ENCODE measurements at places on chromosomes 3 and 15.

DNA sequence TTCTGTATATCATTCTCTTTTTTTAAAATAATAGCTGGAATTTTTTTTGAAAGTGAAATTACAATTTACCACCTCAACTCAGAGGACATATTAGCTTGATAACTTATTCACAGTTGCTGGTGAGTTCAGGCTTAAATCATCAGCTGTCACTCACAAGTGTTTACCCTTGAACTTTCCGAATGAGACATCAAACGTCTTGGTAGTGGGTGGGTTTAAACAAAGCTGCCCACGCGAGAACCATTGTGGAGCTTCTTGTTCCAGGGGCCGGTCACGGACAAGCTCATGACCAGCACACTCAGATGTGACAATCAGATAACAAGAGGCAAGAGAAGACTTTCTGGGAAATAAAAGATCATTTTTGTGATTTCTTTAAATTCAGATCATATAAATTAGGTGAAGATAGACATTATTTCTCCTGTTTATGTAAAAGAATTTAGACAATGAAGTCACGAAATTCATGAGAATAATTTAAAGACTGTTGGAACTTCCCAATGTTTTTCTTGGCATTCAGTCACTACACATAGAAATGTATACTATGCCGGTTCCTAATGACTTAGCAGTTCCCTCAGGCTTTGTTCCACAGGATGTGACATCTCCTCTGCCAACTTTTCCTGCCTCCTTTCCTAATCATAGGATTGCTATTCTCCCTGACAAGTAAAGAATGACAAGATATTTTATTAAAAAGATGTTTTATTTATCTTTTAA, 29.3 kb downstream of the BTD start:
- peak; percentile 11 for DNase-seq

- DNase-seq: no peak
These were observed 102.8 kb downstream of the PEX5L start for GRCh38 chr3:179933914-179934313.

- DNase-seq: no peak
These were observed 50.1 kb upstream of the SKOR1 start for GRCh38 chr15:67775250-67775649.

DNA sequence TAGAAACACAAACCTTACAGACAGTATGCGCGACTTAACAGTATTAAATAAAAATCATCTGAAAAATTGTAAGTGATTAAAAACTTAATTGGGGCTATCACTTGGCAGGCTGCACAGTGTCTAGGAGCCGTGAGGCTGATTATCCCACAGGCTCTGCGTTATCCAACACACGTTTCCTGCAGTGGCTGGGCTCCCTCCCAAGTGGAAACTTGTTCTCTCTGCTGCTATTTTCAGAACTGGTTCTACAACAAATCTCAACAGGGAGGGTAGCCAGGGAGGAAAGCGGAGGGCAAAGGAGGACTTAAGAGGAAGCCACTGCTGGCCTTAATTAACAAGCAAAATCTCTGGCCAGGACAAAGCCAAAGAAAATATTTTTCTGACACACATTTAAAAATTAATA, 555.2 kb downstream of the MAGI1 start:
- DNase-seq: no peak

DNA sequence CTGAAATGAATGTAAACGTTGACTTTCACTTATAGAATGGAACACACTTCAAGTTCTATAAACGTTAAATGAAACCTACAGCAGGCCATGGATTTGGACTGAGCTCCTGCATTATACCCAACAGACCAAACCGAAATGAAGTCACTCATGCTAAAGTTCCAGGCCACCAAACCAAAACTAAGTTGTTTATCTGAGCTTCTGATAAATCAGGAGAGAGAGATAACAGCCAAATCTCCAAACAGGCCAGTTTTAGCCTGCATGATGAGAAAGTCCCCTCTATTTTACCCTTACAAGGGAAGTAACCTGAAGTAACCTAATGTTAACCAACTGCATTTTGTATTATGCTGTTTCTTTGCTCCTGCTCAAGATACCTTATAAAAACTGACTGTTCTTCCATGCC, 44.5 kb downstream of the DCUN1D1 start:
- DNase-seq: no peak

- no peak for DNase-seq
These were observed 366.5 kb downstream of the GAP43 start for GRCh38 chr3:115989684-115990421.
